Choroid plexus epithelial cell (primary cell): ENCODE measurements at places on chromosomes 2 and 18.

- DNase-seq: no peak
Measured at GRCh38 chr18:33717339-33717738, 139.3 kb downstream of the ASXL3 start.

- peak; percentile 3 for DNase-seq
Measured at GRCh38 chr2:21256006-21256405, 132.2 kb downstream of the TDRD15 start.

- DNase-seq: no peak
Measured at GRCh38 chr18:77547757-77548156, 298.1 kb downstream of the GALR1 start.

GRCh38 chr2:227500301-227500630, 28.3 kb downstream of the AGFG1 start:
- DNase-seq: no peak

DNA sequence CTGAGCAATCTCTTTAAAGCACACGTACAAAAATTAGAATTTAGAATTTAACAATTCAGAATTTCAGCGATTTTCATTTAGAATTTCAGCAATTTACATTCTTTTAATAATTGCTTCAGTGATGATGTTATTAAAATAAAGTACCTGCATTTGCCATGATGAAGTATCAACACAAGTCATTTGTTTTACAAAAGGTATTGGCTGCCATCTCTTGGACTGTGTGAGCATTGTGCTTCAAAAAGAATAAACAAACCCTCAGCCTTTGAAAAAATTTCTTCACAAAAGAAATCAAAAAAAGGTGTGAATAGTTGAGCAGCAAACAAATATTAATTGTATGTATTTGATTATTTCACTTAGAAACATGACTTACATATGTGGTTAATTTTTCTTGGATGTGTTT, 27.1 kb upstream of the ZC3H15 start:
- peak; percentile 55 for DNase-seq

- no peak for DNase-seq
Measured at GRCh38 chr2:141728886-141729285, 401.9 kb downstream of the LRP1B start.

- DNase-seq: peak; percentile 62
Measured at GRCh38 chr2:187500585-187501359, 52.7 kb upstream of the CALCRL start.

DNA sequence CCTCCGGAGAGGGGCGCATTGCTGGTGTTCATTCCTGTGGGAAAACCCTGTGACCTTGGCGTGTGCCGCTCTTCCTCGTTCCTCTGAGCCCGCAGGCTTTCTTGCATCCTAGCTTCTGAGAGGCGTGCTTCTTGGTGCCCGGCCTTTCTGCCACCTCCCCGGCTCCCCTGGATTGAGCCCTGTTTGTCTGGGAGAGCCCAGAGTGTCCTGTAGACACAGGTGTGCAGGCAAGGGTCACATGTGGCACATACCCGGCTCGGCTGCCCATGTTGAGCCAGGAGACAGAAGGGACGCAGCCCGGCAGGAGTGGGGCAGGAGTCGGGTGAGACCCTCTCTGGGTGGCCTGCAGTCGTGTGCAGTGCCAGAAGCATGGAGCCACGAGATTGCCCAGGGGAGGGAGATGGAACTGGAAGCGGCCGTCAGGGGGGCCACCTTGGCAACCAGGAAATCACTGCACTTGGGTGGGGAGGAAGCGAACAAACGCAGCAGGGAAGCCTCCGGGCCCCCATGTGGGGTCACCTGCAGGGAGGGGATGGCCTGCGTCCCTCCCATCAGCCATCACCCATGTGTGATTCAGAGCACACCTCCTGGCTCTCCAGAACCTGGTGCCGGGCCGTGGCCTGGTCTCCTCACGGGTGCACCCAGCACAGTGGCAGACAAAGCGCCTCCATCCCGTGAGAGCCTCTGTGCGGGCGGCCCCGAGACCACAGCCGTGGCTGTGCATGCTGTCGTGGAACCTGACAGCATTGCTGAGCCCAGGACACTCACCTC, 92.9 kb downstream of the SH3BP4 start:
- DNase-seq: no peak

DNA sequence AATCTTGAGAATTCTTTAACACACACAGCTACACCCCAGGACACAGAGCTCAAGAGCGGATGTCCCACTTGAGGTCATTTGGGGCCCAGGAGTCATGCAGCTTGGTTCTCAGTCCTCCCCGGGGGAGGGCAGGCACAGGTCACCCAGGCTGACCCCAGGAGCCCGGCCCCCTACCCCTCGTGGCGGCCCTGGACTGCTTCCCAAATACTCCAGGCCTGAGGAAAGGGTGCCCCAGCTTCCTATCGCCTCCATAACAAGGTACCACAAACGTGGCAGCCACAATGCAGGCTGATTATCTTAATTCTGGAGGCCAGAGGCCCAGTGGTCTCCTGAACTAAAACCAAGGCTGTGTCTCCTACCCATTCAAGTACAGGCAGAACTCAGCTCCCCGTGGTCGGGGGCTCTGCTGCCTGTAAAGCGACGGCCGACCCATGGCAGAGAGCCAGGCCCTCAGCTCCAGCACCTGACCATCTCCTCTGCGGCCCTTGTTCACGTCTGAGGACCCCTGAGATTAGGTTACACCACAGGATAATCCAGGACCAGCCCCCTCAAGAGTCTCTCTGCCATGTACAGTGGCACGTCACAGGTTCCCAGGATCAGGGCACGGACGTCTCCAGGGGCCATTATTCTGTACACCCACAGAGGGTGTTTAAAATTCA, 10.5 kb downstream of the SLC66A2 start:
- DNase-seq: no peak

- no peak for DNase-seq
Measured at GRCh38 chr2:62208758-62209114, 12.8 kb downstream of the B3GNT2 start.

DNA sequence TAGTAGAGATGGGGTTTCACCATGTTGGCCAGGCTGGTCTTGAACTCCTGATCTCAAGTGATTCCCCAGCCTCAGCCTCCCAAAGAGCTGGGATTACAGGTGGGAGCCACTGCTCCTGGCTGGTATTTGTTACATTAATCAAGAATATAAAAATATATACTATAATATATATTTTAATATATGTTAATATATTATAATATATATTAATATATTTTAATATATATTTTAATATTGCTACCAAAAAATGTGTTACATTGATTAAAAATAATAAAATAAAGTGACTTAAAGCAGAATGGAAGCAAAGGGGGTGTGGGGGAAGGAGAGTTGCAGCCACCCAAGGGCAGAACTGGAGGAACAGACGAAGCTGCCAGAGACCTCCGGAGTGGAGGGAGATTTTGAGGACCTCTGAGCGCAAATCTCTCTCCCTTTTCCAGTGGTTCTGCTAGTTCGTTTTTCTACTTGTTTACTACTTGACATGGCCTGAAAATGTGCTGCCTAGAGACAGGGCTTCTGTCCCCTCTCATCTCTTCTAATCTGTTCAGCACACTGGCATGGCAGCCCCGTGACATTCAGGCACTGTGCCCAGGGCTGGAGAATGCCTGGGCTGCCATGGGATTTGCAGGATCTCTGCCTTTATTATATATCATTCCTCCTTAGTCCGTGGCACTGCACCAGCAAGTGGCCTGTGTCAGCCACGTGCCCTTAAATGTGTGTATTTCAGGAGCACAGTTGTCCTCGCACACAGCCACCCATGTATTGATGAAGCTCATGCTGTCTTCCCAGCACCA, 47.9 kb upstream of the RAB12 start:
- DNase-seq: no peak

DNA sequence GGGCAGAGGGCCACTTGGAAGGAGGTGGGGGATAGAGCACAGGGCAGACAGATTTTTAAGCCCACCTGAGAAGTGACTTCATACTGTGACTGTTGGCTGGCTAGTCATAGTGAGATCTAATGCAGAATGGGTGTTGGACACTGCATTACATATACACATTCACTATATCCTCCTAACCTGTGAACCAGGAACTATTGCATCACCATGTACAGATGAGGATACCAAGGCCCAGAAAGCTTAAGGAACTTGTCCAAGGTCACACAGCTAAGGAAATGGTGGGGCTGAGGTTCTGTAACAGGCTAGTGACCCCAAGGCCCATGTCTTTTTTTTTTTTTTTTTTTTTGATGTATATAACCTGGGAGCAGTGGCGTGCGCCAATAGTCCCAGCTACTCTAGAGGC, 49.6 kb upstream of the SPRED2 start:
- no peak for DNase-seq

DNA sequence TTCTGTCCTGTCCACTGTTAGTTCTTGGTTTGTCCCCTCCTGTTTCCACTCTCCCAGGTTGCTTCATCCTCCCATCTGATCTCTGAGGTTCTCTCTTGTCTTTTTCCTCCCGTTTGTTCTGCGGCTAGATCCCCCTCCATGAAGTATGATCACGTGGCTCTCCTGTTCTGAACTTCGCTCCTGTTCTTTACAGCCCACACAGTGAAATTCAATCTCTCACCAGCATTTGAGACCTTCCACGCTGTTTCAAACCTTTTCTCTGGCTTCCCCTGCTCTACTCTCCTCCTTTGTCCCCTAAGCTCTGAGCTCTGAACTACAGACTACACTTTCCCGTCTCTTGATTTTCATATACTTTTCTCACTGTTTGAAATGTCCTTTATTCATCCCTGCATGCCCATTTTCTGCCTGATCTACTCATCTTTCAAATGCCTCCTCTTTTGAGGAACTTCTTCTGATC, 83.5 kb downstream of the OSBPL6 start:
- DNase-seq: peak; percentile 80

- DNase-seq: no peak
Measured at GRCh38 chr2:120354935-120355779, 9.2 kb downstream of the INHBB start.

GRCh38 chr2:64649013-64649484, 4.7 kb downstream of the SERTAD2 start:
- no peak for DNase-seq

DNA sequence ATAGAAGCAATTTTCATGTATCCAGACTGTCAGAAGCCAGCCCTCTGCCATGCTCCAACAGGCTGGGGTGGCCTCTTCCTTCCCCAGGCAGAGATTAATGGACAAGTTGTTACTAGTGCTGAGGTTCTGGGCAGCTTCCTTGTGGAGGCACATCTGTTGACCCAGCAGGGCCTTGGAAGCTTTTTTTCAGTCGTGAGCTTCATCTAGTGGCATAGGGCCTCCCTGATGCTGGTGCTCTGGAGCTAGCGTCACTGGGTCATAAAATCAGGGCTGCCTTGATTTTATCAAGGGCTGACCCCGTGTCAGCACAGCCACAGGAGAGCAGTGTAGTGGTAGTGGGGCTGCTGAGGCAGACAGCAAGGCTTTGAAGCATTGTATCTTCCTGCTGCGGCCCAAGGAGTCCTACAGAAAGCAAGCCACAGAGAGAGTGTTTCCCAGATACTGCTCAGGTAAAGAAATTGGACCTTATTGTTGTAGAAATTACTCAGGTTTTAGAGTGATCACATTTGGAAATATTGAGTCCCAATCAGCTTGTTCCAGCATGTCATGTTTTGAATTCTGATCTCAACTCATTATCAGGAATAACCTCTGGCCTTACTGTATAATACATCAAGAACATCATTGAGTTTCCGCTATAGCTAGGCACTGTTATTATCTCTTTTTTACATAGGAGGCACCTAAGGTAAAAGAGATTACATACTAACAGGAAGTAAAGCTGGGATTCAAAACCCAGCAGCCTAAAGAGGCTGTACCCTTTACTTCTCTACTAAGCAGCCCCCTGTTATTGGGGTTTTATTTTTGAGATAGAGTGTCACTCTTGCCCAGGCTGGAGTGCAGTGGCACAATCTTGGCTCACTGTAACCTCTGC, 92.3 kb upstream of the ALPP start:
- DNase-seq: no peak

- no peak for DNase-seq
Measured at GRCh38 chr2:73373344-73373743, 12.3 kb upstream of the ALMS1 start.

DNA sequence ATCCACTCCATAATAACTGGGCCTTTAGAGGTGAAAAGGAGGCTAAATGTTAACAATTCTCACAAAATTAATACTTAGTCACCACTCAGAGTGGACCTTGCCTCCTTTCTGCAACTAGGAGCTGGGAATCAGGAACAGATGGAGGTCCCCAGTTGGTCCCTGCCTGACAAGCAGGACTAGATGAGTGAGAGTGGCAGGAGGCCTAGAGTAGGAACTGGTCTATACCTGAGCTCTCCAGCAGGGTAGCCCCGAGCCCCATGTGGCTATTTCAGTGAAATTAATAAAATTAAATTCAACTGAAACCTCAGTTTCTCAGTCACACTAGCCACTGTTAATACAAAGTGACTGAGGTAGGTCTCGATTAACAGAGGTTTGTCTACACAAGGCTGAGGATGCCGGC, 150.5 kb downstream of the MYO5B start:
- DNase-seq: no peak

DNA sequence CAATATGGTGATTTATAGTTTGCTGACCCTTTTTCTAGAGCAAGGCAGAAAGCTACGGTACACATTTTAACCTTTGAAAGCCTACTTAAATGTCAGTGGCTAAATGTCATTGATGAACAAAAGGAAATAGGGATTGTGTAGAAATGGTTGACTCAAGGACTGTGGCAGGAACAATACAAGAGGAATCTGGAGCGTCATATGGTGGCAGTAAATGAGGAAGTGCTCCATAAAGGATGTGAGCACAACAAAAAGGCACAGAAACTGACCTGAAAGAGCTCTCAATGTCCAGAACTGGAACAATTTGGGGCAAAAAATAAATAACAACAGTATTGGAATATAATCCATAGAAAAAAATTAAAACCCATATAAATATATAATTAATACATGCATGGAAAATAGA, 443.9 kb upstream of the VRK2 start:
- no peak for DNase-seq

DNA sequence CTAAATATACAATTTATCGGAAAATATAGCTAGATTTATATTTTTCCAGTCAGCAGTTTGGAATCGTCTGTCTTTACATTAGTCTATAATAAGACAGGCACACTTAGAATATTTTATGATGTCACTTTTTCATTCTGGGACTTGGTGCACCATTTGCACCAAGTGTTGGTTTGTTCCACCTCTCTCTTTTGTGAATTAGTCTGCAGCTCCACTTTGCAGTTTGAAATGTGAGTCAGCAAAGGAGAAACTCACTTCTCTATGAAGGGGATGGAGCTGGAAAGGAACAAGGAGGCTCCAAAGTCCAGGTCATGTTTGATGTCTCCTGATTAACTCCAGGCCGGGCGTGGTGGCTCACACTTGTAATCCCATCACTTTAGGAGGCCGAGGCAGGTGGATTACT, 63.8 kb upstream of the RTN4 start:
- no peak for DNase-seq

DNA sequence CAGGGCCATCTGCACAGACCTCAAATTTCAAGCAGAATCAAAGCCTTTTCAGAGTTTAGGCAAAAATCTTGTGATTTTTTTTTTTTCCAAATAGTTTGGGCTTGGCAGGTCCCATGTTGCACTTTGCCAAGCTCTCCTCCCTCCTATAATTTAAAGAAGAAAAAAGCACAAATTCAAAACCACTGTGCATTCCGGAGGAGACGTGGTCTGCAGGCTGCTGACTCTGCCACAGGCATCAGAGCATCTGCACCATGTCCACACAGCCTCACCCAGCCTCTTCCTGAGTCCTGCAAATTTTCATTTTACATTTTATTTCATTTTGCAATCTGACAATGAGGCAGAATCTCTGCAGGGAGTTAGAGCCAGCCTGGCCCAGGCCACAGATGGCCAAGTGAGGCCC, 15.7 kb upstream of the GPC1 start:
- DNase-seq: no peak
